ENCODE measurements at places on chromosomes 6 and 20.

DNA sequence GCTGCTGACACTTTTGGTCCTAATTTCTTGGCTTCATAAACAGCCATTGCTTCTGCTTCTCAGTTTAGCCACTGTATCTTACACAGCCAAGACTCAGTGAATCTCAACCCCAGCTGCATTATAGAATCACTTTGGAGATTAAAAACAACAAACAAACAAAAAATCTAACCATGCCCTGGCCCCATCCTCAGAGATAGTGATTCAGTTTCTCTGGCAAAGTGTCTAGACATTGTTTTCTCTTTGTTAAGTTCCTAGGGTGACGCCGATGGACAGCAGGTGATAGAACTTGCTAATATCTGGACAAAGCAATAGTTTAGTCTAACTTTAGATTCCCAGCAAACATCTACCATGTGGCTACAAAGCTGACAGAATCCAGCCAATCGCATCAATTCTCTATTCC lies 2.9 kb downstream of the ADGRF5 start:
- no peak for DNase-seq

DNA sequence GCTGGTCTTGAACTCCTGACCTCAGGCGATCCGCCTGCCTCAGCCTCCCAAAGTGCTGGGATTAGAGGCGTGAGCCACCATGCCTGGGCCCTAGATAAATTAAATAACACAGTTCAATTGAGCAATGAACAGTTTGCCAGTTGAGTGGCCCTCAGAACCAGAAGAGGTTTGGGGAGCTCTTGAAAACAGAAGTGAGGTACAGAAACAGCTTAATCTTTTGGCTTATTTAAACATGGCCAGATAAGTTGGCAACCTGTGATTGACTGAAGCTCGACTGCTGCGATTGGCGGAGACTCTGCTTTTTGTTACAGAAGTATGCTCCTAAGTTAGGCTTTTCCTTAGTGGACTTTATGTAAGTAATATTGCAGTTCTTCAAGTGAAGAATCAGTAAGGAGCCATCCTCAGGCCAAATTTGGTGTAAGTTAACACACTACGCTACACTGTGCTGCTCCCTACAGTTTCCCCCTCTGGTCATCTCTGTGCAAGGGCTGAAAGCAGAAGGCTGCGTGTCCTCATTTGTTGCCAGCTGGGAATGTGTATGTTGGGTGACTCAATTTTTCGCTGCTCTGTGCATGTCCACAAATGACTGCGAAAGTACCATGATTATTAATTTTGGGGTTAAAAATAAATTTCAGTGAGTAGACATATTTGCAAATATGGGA lies 9.8 kb downstream of the XRN2 start:
- DNase-seq, result no peak

DNA sequence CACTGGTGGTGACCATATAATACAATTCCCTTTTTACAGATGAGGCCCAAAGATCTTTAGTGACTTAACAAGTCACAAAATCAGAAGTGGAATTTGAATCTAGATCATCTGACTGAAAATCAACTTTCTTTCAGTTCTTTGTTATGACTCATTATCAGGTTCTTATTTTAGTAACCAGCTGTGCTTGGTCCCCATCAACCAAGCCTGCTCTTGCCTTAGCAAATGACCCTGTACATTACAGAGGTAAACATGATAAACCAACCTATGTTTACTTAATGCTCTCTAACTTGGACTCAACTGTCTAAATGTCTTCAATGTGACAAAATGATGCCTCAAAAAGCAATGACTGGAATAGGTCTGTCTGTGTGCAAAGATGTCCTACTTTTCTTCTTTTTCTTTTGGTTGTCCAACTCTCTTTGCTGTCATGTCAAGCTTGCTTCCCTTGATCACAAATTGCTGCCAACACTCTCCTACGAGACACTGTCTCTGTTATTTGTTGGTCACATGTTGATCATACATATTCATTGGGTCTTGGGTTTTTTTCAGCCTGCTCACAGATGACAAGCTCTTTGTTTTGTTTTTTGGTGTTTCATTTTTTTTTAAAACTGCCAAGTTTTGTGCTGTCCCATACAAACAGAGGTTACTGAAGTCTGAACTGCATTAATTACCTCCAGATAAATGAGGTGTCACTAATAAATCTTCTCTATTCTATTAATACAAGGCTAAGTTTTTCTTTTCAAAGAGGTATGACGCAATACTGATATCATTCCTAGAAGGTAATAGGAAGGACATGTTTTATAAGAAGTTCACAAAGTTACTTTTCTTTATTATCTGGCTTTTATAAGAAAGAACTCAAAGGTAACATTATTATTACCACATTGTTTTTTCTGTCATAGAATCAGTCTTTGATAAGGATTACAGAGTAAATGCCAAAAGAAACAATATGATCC lies 62.2 kb upstream of the PLN start:
- peak; percentile 43 for DNase-seq

DNA sequence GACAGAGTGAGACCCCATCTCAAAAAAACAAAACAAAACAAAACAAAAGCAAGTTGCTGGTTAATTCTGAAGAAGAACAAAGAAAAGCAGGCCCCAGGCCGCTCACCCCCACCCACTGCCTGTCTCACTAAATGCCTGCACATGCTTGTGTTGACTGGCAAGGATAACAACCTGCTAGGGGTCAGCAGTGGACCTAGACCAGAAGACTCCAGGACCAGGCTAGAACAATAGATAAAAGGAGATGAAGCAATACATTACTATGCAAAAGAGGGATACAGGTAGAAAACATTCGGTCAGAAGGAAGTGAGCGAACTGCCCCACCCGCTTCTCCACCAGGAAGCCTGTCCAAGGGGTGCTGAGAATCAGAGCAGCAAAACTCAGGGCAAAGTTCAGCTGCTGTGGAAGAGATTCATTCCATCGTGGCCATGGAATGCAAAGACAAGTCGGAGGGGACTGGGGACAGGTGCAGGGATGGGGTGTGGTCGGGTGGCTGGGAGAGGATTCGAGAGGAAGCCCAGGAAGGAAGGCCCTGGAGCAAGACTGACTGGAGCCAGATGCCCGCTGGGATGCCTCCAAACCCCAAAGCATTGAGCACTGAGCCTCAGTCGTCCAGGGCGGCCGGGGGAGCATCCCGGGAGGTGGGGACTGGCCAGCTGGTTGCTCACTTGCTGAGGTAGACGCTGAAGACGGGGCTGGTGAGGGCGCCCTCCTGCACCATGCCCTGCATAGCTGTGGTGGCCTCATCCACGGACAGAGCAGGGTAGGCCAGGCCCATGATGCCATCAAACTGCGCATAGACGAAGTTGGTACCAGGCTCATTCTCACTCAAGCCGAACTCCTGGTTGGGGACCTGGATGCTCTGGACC lies 5.3 kb downstream of the PGC start:
- no peak for DNase-seq

DNA sequence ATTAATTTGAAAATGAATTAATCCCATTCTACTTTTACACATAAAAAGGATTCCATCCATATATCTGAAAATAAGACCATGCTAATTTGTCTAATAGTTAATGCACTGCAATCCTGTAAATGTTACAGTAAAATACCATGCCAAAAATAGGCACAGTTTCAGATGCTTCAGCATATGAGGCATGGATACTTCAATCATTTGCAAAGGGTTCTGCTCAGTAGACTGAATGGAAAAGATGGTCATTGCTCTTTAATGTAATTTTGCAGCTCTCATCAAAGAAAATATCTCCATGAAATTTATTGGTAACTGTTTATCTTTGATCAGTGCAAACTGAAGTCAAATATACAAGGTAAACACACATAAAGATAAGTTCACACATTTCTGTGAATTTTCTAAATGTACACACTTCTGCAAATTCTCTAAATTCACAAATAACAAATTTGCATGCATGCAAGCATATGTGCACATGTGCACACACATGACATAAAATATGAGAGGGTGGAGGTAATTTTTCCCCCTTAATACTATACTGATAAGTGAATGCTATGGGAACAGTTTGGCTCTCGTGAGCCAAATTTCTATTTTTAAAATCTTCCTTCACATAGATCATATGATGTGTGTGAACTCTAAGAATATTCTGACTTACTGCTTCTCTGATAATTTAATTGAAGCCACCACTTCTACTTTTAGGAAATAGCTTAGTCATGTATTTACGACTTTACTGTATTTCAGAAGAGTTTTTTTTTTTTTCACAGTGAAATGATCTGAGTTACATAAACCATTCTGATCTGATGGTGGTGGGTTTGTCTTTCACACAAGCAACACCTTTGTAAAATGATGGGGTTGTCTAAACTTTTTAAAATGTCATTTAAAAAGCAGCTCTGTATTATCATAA lies 996.8 kb upstream of the CITED2 start:
- DNase-seq, result no peak

GRCh38 chr20:7806831-7807230 lies 133.4 kb downstream of the HAO1 start:
- DNase-seq, result no peak

DNA sequence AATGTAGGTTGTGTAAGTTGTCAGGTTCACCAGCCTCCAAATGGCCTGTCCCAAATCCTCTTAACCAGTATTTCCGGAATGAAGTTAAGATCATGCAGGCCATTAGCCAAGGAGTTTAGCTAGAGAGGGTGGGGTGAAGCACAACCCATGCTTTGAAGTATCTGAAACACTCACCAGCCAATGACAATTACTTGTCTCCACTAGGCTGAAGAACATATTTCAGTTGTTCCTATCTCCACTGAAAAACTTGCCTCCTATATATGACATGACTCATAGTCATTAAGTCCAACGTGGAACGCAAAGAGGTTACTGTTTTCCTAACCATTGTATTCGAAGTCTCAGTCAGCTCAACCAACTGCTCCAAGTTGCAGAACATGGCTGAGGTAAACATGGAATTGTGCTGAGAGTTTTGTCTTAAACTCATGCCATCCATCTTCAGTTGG lies 37.4 kb upstream of the TNFAIP3 start:
- no peak for DNase-seq

GRCh38 chr20:55947701-55948100 lies 57.6 kb downstream of the CBLN4 start:
- no peak for DNase-seq

- DNase-seq, result no peak
These were observed 16.7 kb upstream of the SMLR1 start for GRCh38 chr6:130810307-130811030.

- no peak for DNase-seq
These were observed 25.8 kb upstream of the SNRPC start for GRCh38 chr6:34731393-34732060.

GRCh38 chr6:35969646-35970045 lies 48.7 kb upstream of the SRPK1 start:
- DNase-seq, result no peak

- DNase-seq, result peak; percentile 19
These were observed 122.2 kb downstream of the KIF13A start for GRCh38 chr6:17865243-17865642.

- DNase-seq, result no peak
These were observed 567.8 kb downstream of the GRIK2 start for GRCh38 chr6:101961357-101961756.

DNA sequence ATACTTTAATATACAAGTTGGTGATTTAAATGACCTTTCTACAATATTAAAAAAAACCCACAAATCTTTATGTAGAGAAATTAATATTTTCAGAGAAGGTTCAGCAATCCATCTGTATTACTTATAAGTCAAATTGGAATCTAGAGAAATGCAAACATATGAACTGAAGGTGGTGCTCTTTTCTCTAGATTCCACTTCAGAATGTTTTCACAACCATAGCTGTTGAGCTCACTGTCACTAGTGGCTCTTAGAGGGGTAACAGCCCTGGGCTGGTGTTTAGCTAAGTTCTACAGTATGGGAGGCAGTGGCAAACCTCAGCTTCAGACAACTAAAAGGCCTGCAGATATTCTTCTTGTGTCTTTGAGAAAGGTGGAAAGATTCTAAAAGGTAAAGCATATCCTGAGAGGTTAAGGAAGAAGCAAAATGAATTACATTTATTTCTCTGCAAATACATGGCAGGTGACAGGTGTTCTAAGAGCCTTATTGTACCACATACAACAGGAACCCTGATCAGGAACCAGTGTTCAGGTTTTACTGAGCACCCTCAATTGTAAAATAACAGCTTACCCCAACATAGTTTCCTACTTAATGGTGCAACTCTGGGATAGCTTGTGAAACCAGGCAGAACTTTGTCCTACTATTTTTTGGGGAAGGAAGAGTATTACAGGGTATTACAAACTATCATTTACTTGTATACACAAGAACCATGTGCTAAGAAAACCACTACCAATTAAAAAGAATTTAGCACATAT lies 56.6 kb upstream of the SAMHD1 start:
- peak; percentile 8 for DNase-seq

- no peak for DNase-seq
These were observed 173.8 kb downstream of the ZNF217 start for GRCh38 chr20:53419693-53420460.

- DNase-seq, result no peak
These were observed 294.6 kb downstream of the CDH4 start for GRCh38 chr20:61546641-61547040.

- no peak for DNase-seq
These were observed 6.9 kb upstream of the BIRC7 start for GRCh38 chr20:63228806-63229205.

GRCh38 chr6:63816982-63817436 lies 181.4 kb downstream of the PHF3 start:
- peak; percentile 28 for DNase-seq

DNA sequence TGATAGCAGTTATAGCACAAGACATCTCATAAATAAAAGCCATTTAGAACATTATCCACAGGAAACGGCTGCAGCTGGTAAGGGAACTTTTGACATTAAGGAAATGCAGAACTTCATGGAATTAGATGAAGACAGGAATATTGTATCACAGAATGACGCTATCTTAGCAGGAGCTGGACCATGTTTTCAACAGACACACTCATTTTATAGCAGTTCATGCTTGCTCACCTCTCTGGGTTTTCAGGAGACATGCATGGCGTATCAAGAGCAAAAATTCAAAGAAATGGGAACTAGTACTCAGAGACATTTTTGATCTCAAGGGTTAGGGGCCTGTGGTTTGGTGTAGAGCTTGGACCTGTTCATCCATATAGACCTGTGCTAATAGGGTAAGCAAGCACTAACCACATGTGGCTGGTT lies 125.0 kb downstream of the FYN start:
- no peak for DNase-seq

- DNase-seq, result no peak
These were observed 32.1 kb downstream of the SCAF8 start for GRCh38 chr6:154765273-154765672.

GRCh38 chr6:137980777-137981176 lies 113.7 kb downstream of the TNFAIP3 start:
- no peak for DNase-seq

- DNase-seq, result no peak
These were observed at the start of gene OVOL2 for GRCh38 chr20:18057101-18057993. Gene OVOL2, minus strand, starts transcription at chr20:18057916. Its CDS starts 282 bp downstream, at chr20:18057634.

DNA sequence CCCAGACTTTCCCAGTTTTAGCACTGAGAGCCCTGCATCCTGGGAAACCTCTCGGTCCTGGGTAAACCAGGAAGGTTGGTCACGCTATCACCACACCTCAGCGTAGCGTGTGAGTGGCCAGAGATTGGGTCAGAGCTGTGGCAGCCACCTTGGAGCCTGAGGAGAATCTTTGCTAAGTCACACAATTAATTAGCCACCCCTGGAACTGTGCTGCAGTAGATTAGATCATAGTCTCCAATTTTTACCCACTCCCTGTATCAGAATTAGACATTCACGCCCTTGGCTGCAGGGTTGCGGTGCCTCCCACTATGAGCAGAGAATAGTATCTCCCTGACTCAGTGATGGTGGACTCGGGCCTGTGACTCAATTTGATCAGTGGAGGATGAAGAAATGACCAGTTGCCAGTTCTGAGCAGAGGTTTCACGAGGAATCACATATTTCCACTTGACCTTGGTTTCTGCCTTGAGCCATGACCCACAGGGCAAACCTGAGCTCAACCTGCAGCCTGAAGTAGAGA lies 6.0 kb upstream of the PTGIS start:
- no peak for DNase-seq
